ENCODE measurements at places on chromosomes 6 and 20. TPM values are rescaled to one million over a fixed set of nuclear protein-coding genes. Genes with fewer than 3 reads are reported as not detected.

PLA2G7 gene
- not detected for total RNA-seq

DNA sequence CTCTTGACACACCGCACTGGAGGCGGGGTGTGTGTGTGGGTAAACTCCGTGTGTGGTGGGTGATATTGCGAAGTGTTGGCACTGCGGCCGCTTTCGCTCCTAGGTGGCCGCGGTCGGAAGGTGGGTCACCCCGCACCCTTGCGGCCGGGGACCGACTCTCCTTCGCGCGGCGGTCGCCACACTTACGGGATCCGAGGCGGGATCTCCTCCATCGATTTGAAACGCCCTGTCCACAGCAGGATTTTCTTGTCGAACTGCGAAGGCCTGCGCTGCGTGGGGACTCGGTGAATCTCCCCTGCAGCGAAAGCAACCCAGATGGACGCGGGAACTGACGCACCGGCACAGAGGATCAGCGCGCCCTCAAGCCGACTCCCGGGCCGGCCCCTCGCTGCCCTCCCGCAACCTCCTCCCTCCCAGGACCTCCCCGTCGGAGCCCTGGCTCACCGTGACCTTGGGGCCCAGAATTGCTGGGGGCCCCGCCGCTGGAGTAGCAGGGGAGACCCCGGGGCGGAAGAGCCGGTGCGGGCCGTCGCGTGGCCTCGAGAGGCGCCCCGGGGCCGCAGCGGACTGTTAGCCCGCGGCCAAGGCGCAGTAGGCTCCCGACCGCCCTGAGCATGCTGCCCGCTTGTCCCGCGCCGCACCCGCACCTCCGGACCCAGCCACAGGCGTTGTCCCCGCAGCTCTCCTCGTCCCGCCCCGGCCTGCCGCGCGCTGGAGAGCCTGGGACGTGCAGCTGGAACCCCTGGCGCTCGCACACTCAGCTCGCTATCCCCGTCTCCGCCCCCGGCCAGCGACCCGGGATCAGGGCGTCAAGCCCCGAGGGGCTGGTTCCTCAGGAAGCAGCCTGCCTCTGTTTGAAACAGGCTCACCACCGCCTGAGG is at the start of gene FAM162B:
TSS of gene FAM162B (minus strand) at position 759 of the 881 bp plus-strand sequence. CDS start at position 616, 143 bp downstream.
- peaks cover 10% of the 10 kb centered on the region for H3K4me1 ChIP-seq
- H3K27me3 ChIP-seq = peaks cover 46% of the 10 kb centered on the region
- no peak for DNase-seq
- H3K36me3 ChIP-seq = no peaks in the 10 kb centered on the region

DNA sequence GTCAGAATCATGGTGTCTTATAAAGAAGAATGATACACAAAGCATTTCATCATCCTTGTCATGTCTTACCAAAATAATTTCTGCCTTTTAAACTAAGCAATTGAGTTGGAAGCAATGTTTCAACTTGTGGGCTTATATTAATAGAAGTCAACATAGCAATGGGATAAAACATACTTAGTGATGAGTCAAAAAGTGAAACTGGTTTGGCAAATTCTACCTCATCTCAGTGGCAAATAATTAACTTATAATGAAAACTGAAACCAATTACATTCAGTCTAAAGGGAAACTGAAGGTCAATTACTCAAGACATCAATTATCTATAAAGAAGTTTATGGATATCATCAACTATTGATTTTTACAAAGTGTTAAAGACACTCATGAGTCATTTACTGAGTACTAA is 463.8 kb downstream of the BMP2 start:
- no peaks in the 10 kb centered on the region for H3K36me3 ChIP-seq
- H3K27me3 ChIP-seq = no peaks in the 10 kb centered on the region
- H3K27ac ChIP-seq = no peak overlapping the region
- no peaks in the 10 kb centered on the region for H3K4me1 ChIP-seq
- no peak for DNase-seq
- no peak overlapping the region for H3K4me3 ChIP-seq

- H3K4me3 ChIP-seq = no peak overlapping the region
- H3K27ac ChIP-seq = no peak overlapping the region
- H3K36me3 ChIP-seq = no peaks in the 10 kb centered on the region
- DNase-seq = no peak
- no peaks in the 10 kb centered on the region for H3K4me1 ChIP-seq
Observed at GRCh38 chr20:55882910-55883309, 122.4 kb downstream of the CBLN4 start.

GRCh38 chr6:158826819-158827501 is 7.8 kb upstream of the EZR start:
- no peaks in the 10 kb centered on the region for H3K36me3 ChIP-seq
- H3K4me1 ChIP-seq = peaks cover 14% of the 10 kb centered on the region
- H3K4me3 ChIP-seq = no peak overlapping the region
- no peak overlapping the region for H3K27ac ChIP-seq
- no peaks in the 10 kb centered on the region for H3K27me3 ChIP-seq

DNA sequence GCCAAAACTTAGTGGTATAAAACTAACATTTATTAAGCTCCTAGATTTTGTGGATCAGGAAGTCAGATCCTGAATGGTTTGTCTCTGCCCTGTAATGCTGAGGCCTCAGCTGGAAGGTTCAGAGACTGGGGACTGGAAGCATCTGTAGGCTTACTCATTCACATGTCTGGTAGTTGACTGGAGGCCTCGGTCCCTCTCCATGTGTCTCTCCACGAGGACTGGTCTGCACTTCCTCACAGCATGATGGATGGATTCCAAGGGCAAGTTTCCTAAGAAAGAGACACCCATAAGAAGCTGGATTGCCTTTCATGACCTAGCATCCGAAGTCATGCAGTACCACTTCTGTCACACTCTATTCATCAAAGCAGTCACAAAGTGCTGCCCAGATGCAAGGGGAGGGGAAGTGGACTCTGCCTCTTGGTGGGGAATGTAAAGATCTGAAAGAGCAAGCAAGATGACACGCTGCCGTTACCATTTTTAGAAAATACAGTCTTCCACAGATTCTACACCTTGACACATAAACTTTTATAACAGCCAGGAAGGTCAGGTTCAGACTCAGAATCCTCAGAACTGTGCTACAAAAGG is 17.2 kb upstream of the MDGA1 start:
- H3K27ac ChIP-seq = no peak overlapping the region
- H3K4me3 ChIP-seq = no peak overlapping the region
- H3K27me3 ChIP-seq = peaks cover 15% of the 10 kb centered on the region
- no peaks in the 10 kb centered on the region for H3K36me3 ChIP-seq

HLA-DQB1 gene
- 15.1 TPM for total RNA-seq

- DNase-seq = no peak
- H3K27ac ChIP-seq = no peak overlapping the region
- H3K4me3 ChIP-seq = no peak overlapping the region
- H3K36me3 ChIP-seq = no peaks in the 10 kb centered on the region
- no peaks in the 10 kb centered on the region for H3K27me3 ChIP-seq
Observed at GRCh38 chr6:112691289-112691688, 344.2 kb downstream of the RFPL4B start.

Data from activated CD8-positive, alpha-beta T cell treated with anti-CD3 and anti-CD28 coated beads, Interleukin-2, amount 10 ng/mL, durations not matched to agents 7 days and 5 days (primary cell).